NCI-H1694 (cell line): ENCODE measurements at places on chromosomes 3 and 15.

GRCh38 chr3:175940881-175941280 is 1081.7 kb downstream of the NAALADL2 start:
- no peak for DNase-seq

DNA sequence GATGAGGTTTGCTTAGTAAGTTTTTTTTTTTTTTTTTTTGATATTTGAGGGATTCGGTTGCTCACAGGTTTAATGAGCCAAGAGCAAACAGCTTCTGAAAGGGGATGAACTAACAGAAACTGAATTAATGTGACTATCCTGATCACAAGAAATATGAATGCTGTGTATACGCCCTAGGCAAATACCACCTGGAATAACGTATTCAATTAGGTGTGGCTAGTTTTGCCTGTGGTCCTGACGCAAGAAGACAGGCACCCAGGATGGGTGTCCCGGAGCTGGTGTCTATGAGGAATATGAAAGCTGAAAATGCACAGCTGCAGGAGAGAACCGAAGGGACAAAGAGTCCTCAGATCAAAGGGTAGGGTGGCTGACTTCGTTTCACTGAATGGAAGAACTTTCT is 14.6 kb downstream of the LSG1 start:
- DNase-seq: no peak

DNA sequence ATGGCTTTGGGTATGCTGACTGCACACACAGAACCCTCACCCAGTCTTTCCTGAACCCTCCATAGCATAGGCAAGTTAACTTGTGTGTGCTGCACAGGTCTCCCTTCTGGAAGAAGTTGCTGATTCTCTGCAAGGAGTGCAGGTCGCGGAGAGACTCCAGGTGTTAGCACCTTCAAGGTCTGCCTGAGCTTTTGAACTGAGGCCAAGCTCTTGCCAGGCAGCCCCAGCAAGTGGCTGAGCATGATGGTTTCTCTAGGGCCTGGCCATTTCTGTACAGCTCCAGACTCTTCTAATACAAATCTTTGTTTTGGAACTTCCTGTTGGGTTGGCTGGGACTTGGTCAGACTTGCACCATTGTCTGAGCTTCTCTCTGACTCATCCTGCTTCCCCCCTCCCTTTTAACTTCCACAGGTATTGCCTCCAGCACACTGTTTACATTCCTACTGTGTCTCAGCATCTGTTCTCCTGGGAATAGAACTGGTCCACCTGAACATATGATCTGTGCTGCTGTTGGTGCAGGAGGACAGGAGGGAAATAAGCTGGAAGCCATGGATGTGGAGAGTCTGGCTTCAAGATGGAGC is 53.3 kb downstream of the KY start:
- no peak for DNase-seq

- DNase-seq: no peak
Measured at GRCh38 chr3:124788254-124788745, 58.0 kb downstream of the UMPS start.

GRCh38 chr3:126954141-126954842 is 28.6 kb upstream of the PLXNA1 start:
- no peak for DNase-seq

- DNase-seq: no peak
Measured at GRCh38 chr3:194196876-194197275, 60.9 kb downstream of the HES1 start.

DNA sequence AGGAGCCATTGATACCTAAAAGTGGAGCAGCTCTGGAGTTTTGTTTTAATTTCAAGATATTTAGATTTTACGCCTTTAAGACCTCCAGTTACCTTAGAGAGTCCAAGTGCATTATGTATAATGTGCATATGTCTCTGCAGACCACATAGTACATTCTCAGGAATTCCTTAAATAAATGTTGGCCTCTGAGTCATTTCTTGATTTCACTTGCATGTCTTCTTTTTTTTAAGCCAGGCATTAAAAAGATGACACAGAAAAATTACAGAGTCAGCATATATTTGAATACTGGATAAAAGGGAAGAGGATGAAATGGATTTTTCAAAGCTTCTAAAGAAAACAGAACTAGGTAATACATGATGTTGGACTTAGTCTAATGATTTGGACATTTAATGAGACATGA is 125.2 kb downstream of the TMCO5A start:
- DNase-seq: no peak

GRCh38 chr15:84599906-84600305 is 903 bp upstream of the ZSCAN2 start:
- no peak for DNase-seq

DNA sequence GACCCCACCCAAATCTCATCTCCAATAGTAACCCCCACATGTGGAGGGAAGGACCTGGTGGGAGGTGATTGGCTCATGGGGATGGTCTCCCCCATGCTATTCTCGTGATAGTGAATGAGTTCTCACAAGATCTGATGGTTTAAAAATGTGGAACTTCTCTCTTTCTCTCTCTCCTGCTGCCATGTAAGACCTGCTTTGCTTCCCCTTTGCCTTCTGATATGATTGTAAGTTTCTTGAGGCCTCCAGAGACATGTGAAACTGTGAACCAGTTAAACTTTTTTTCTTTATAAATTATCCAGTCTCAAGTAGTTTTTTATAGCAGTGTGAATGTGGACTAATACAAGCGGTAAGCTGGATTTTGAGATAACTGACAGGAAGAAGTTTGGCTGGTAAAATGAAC is 60.3 kb upstream of the MBNL1 start:
- no peak for DNase-seq

DNA sequence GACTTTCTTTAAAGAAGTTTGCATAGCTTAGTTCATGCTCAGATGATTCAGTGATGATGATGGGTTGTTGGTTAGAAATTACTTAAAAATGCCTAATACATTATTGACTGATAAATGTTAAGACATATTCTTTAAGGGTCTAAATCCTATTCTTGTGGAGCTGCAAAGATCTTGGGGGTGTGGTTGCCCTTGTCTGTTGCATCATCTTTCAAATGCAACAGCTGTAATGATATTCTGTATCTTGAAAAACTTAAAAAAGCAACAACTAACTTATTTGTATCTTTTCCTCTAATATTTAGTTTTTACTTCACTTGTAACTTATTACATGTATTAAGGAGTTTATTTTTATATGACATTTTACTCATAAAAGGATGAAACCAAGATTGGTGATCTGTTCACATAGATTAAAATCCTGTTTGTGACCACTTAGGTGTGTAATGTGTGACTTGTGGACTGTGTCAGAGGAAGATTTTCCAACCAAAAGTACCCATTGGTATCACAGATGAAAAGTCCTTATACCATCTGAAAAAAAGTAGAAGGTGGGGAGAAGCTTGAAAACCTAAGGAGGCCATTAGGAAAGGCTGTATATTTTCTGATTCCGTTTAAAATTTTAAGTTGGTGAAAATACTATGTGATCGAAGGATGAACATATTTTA is 142.8 kb downstream of the IGF1R start:
- no peak for DNase-seq

- DNase-seq: no peak
Measured at GRCh38 chr3:13712682-13713180, 163.8 kb downstream of the FBLN2 start.

DNA sequence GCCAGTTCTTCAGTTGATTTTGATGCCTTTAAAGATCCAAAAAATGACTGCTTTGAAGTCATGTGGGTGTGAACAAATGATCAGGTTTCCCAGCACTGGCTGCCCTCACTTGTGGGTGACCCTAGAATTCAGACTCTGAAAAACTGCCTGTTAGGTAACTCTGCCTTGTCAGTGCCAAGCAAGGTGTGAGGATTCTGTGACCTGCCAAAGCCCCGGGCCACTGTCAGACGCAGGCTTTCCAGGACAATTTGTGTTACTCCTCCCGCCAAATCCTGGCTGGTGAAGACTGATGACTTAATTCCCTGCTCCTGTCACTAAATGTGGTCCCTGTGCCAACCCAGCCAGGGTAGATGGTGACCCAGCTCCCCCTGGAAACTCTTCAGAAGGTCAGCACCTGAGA is 99.2 kb upstream of the PSMD6 start:
- no peak for DNase-seq

DNA sequence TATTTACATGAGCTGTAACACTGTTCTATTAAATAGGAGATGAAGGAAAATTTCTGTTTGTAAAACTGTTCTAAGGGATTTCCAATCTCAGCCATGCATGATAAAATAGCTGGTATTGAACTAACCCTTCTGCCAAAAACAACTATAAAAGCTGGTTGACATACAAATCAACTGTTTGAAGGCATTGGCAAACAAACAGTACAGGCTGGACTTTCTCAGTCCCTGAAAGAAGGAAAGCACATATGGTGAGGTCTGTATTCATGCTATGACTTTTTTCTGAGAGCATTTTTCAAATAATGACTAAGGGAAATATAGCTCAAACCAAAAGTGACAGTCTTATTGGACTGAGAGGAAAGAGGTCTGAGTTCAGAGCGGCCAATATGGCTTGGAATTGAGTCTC is 117.0 kb upstream of the CCDC54 start:
- DNase-seq: no peak

GRCh38 chr3:58491506-58492402 is at the start of gene KCTD6:
Gene KCTD6, plus strand, starts transcription at chr3:58492096. Its CDS starts 6,660 bp downstream, at chr3:58498756.
- DNase-seq: no peak

GRCh38 chr3:87634426-87634825 is 358.0 kb upstream of the POU1F1 start:
- DNase-seq: no peak
